ENCODE measurements at places on chromosomes 5 and 9. TPM values are rescaled to one million over a fixed set of nuclear protein-coding genes. Genes with fewer than 3 reads are reported as not detected.

GRCh38 chr5:172059661-172060100 lies 53.2 kb upstream of the FBXW11 start:
- peak; percentile 56 for DNase-seq

DNA sequence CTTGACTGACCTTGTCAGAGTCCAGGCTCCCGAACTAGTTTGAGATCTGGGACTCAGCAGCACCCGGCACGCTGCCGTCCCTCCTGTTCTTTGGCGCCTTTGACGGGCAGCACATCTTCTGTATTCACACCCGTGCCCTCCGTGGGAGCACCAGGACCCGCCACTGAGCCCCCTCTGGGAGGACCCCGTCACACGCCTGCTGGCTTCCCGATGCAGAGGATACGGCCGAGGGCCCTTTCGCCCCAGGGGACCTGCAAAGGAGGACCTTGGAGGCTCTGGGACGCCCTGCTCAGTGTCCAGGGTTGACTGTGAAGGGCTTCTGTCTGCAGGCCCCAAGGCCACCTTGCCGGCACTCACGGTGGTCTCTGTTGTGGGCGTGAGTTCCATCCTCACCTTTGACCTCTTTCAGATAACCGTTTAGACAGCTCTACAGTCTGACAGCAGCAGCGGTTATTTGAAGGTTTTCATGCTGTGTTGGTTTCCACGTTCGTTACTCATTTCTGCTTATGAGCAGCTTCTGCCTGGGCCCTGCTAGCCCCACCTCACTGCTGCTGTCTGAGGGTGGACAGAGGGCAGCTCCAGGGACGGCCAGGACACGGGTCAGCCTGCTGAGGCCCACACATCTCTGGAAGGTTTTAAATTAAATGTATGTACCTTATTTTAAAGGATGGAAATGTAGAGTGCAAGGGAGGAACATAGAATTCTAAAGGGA lies 12.6 kb upstream of the EXOC3 start:
- DNase-seq = no peak

DNA sequence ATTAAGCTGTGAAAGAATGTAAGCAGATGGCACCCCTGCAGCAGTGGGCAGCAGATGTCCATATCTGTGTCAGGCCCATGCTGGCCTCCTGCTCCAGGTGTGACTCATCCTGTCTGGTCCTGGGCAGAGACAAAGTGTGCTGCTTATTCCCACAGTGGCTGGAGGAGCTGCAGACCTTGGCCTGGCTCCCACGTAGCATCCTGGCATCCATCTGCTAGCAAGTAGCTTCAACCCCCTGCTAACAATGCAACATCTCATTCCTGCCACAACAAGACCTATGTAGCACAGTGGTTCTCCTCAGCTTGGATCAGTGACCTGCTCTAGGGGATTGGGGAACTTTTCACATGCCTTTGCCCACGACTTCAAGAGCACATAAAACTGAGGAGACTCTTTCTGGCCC lies 126.4 kb upstream of the SLC12A2 start:
- peak; percentile 53 for DNase-seq

GRCh38 chr5:4882186-4882585 lies 257.9 kb upstream of the ADAMTS16 start:
- no peak for DNase-seq

GRCh38 chr9:78292716-78293497 lies 4.0 kb upstream of the PSAT1 start:
- DNase-seq = no peak

DNA sequence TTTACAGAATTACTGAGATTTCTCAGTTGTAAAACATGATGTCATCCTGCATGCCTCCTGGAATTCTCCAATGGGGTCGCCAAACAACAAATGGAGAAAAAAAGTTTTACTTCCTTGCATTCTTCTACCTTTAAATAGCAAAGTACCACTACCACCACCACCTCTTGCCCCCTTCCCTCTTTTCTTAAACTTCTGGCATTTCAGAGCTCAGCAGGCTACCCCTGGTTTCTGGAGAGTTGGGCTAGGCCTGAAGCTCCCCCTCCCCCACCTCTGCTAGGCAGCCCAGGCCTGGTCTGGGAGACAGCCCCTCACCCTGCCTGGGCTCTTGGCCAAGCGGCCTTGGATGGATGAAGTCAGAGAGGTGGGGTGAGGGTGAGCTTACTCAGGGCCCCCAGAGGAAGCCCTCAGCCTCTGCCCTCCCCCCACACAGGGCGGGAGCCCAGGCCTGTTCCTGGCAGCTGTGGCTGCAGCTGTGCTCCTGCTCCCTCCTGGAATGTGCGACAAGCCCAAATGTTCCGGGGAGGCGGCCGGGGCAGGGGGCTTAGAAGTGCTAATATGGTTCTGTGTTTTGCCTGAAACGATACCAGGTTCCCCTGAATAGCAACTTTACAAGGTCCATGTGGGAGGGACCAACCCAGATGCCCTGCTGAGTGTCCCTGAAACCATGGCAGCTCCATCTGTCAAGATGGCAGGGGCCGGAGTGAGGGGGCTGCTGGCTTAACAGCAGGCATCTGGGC lies 6.0 kb upstream of the CCIN start:
- DNase-seq = peak; percentile 89

DNA sequence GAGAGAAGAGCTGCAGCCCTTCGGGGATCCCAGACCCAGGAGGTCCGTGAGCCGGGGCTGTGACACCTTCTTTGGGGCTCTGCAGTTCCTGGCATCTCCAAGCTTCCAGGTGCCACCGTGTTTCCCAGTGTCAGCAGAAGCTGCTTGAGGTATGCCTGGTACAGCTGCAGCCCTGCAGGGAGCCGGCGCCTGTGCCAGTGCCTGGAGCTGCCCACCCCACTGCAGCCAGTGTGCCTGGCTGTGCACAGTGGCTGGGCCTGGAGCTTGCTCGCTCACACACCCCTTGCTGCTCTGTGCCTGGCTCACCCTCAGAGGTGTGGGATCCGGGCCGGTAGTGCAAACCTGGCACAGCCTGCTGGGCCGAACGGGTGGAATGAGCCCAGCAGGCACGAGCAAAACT lies 65.5 kb downstream of the NACC2 start:
- DNase-seq = no peak

DNA sequence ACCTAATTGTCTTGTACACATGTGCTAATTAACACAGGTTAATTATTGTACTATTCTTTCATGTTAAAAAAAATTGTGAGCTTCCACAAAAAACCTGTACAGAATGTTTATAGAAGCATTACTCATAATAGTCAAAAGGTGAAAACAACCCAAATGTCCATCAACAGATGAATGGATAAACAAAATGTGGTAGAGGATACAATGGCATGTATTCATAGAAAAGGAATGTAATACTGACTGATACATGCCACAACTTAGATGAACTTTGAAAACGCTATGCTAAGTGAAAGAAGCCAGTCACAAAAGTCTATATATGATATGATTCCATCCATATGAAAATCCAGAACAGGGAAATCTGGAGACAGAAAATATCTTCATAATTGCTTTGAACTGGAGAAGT lies 25.6 kb downstream of the RRAGA start:
- DNase-seq = no peak

GRCh38 chr5:173969167-173970049 lies 19.6 kb upstream of the C5orf47 start:
- no peak for DNase-seq

- DNase-seq = no peak
These were observed 15.7 kb downstream of the MTRR start for GRCh38 chr5:7884491-7885267.

GRCh38 chr5:170319301-170319700 lies 21.7 kb upstream of the LCP2 start:
- no peak for DNase-seq

- no peak for DNase-seq
These were observed 116.0 kb upstream of the LMX1B start for GRCh38 chr9:126497660-126498275.

- no peak for DNase-seq
These were observed 58.3 kb upstream of the ANKRD33B start for GRCh38 chr5:10505517-10506095.

DNA sequence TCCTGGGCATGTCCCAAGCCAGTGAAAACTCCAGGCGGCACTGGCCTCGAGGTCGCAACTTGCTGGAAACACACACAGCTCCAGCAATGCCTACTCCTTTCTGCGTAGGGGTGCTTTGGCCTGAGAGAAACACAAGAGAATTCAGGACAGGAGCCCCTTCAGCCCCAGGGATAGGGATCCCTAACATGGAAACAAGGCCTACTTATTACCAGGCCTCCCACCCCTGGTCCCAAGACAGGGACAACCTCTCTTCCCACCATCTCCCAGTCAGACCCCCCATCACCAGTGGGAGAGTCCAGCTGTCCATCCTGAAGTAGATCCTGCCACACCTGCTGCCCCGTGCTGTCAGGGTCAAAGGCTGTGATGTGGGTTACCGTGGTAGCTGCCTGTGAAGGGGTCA lies 7.8 kb downstream of the CREB3 start:
- no peak for DNase-seq

DNA sequence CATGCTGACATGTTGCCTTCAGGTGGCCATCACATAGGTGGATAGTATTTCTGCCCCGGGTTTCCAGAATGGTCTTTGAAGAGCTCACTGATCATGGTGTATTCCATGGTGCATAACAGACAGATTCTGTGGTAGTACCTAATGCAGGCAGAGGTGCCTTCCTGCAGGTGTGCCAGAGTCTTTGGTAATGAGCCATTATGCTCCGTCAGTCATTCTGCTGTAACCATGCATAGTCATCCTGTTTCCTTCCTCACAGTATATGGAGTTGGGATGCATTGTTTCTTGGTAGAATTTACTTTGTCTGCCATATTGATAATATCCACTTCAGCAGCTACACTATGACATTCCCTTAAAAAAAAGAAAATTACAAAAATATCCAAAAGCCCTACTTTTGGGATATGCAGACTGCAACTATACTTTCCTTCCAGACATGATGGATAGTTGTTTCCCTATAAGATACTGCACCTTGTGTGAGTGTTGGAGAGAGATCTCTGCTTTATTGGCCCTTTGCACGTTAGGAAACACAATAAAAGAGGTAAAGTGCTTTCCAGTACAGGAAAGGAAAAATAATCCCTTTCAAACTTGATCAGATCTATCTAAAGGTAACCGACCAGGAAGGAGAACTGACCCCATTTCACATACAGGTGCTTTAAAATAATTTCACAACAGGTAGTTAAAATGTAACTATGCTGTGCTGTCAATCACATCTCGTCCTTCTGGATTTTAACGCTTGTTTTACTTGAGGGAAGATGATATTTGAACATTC lies 537.5 kb upstream of the WWC1 start:
- no peak for DNase-seq

GRCh38 chr5:32765266-32765665 lies 54.1 kb downstream of the NPR3 start:
- no peak for DNase-seq

DNA sequence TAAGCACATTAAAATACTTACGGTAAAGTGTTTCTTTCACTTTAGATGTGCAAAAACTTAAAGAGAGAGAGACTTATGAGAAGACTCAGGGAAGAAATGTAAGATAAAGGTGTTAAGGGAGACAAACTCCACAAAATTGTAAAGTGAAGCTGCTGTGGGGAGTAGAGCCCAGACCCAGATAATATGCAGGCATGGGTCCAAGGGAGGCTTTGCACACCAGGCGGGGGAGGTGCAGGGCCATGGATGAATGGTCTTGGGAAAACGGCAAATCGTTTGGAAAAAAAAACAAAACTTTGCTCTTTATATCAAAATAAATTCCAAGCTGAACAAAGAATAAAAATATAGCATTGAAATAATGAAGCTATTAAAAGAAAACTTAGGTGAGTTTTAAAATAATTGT lies 9.1 kb downstream of the SYK start:
- DNase-seq = no peak

DNA sequence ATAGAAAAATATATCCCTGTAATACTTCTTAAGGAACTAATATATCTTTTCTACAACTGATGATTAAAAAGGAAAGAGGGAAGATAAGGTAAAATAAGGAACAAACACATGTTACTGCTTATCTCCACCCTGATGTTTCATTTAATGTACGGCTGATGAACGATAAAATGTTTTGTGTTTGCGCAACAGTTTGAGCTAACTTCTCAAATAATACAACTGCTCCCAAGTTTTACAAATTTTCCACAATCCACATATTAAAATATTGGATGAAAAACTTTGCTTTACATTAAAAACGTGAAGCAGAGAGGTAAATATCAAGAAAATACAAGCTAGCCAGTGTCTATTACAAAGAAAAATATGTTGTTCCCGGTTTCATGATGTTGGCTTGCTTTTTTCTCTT lies 21.0 kb upstream of the CSNK1G3 start:
- no peak for DNase-seq

DNA sequence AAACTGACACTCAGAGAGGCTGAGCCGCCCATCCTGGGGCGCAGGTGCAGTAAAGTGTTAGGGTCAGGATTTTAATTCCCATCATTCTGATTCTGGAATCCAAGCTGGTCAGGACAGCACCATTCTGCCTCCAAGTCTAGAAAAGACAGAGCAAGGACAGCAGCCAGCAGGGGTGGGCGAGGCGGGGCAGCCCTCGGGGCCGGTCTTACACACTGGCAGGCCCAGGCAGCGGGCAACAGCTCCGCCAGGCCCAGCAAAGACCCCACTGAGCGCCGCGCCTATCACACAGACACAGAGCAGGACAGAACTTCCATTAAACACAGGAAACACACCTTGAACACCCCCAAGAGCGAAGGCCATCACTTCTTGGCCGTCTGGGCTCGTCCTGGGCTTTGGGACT lies 66.5 kb upstream of the RXRA start:
- DNase-seq = no peak

GRCh38 chr5:151231359-151231758 lies 7.5 kb upstream of the CCDC69 start:
- no peak for DNase-seq

GRCh38 chr5:157817928-157818327 lies 41.0 kb downstream of the CLINT1 start:
- no peak for DNase-seq

GRCh38 chr9:134647359-134648080 lies 5.9 kb downstream of the COL5A1 start:
- DNase-seq = no peak

- no peak for DNase-seq
These were observed 39.7 kb downstream of the TLE1 start for GRCh38 chr9:81649475-81650240.

DNA sequence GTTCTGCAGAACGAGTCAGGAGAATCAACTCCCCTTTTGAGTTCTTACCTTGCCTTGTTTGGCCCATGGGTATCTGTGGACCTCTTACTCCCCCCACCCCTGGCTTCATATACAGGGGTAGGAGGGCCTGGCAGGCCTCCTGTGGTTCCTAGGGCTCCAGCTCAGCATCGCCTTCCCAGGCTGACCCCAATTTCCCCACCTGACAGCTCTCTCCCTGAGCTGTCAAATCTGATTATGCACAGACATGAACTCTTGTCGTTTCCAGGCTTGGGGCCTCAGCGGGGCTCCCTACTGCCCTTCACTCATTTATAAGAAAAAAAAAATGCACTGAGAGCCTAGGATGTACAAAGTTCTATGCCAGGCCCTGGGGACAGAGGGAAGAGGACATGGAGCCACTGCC lies 67.9 kb downstream of the PTPN3 start:
- no peak for DNase-seq

POC5 gene
- 16.2 TPM for polyA plus RNA-seq

SPINK6 gene
- not detected for polyA plus RNA-seq

GNAQ gene
- 28.5 TPM for polyA plus RNA-seq

SLC34A1 gene
- polyA plus RNA-seq = 0.03 TPM

DMRT3 gene
- polyA plus RNA-seq = not detected

TMEFF1 gene
- 2.1 TPM for polyA plus RNA-seq

B4GALT7 gene
- polyA plus RNA-seq = 37.5 TPM

RNF14 gene
- 26.3 TPM for polyA plus RNA-seq

TMEM171 gene
- polyA plus RNA-seq = 7.6 TPM

OTP gene
- not detected for polyA plus RNA-seq

BTNL9 gene
- polyA plus RNA-seq = not detected

ECM2 gene
- polyA plus RNA-seq = 0.20 TPM

MRPL41 gene
- 39.4 TPM for polyA plus RNA-seq

CXCL14 gene
- polyA plus RNA-seq = 0.05 TPM

RFESD gene
- polyA plus RNA-seq = 3.1 TPM
